ENCODE measurements at places on chromosomes 7 and 10.

- DNase-seq: no peak
Measured at GRCh38 chr7:93316730-93317129, 84.6 kb downstream of the VPS50 start.

DNA sequence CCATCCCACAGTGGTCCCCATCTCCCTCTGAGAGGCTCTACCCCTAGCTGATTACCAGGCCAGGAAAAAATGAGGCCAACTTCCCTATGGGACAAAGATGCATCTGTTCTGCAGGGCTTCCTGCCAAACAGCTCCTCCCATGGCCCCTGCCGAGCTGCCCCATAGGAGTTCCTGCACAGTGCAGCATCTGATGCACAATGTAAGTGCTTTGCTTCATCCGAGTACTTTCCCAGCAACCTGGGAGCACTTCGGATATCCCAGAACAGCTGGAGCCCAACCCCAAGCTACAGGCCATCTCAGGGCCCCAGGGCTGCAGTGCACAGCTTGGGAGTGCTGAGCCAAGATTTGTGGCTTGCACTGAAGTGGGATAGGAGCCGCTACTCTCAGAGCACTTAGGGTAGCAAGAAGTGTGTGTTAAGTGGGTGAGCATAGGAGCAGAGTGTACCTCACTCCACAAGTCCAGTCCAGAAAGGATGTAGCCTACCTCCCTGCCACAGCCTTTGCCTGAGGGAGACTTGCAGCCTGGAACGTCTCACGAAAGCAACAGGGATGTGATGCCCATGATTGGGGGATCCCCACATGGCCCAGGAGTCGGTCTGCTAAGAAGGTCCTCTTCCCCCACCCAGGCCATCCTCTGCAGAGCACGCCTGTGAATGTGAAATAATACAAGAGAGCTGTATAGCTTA lies 209.6 kb upstream of the VWC2 start:
- DNase-seq: no peak

DNA sequence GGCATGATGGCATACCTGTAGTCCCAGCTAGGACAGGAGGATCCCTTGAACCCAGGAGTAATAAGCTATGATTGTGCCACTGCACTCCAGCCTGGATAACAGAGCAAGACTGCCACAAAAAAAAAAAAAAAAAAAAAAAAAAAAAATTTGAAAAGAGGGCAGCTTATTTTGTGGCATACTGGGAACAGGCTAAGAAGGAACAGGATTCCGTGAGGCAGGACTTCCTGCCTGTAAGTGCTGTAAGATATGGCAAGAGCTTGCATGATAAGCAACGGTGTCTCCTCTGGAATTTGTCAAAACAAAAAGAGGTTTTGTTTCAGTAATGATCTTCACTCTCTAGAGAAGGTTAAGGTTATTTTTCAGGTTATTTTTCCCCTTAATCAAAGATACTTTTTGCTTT lies 101.1 kb downstream of the ABCC2 start:
- DNase-seq: no peak

GRCh38 chr7:130345136-130345535 lies 520 bp downstream of the CPA5 start:
- no peak for DNase-seq

DNA sequence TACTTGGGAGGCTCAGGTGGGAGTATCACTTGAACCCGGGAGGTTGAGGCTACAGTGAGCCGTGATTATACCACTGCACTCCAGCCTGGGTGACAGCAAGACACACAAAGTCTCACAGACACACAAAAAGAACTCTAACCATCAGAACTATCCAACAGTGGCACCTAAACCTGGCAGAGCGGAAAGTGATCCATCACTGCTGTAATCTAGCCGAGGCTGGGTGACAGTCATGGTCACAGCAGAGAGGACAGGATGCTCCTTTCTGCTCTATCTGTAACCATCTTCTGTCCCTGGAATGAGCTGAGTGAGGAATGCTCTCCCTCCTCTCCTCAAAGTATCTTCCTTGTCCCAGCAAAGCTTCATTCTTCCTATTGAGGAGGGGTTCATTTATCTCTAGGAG lies 656.6 kb downstream of the LRMDA start:
- DNase-seq: no peak

DNA sequence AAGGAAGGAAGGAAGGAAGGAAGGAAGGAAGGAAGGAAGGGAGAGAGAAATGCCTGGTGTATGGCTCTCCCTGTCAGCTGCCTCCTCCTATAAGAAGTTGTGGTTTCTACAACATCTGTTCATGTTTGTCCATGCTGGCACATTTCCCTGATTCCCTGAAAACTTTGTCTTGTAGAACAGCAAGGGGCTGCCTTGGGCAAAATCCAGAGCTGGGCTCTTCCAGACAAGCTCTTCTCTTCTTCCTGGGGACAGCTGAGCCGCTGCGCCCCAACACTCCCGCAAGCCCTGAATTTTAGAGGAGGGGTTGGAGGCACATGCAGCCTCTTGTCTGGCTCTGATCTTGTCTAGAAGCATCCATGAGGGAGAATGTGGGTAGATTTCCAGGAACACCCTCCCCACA lies 282.0 kb upstream of the ADARB2 start:
- no peak for DNase-seq

DNA sequence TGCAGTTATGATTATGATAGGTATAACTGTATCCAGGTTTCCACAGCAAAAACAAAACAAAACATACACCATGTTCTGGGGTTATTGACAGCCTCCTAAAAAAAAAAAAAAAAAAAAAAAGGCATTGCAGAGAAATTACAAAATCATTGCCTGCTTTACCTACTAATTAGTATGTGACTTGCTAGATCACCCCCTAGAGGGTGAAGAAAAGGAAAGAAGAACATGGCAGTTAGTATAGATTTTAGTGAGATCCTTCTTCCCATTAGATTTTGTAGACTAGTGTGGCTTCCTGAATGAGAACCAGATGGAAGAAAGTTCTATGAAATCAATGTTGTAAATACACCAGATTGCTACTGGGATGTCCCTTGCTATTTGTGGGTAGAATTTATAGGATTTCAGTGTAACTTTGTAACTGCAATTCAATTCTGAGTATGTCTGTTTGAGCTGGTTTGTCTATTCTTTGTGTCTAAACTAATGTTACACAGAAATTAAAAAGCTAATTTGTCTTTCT lies 24.0 kb upstream of the AGBL3 start:
- DNase-seq: no peak

DNA sequence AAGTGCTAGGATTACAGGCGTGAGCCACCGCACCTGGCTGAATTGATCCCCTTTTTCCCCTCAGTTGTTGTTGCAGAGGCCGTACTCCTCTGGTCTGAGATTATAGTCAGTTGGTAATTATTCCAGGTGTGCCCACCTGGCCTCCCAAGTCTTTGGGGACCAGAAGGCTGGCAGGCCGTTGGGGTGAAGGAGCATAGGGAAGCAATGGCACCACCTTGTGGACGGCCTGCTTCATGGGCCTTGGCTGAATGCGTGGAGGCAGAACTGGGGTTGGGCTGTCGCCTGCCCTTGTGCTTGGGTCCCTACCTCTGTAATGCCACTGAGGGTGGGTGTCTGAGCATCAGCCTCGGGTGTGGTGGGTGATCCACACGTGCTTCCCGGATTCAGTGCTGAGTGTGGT lies 125.7 kb downstream of the RGS10 start:
- DNase-seq: peak; percentile 80

GRCh38 chr7:13282377-13282980 lies 595.0 kb downstream of the ARL4A start:
- DNase-seq: no peak

GRCh38 chr10:109474812-109475211 lies 448.5 kb downstream of the XPNPEP1 start:
- DNase-seq: no peak

DNA sequence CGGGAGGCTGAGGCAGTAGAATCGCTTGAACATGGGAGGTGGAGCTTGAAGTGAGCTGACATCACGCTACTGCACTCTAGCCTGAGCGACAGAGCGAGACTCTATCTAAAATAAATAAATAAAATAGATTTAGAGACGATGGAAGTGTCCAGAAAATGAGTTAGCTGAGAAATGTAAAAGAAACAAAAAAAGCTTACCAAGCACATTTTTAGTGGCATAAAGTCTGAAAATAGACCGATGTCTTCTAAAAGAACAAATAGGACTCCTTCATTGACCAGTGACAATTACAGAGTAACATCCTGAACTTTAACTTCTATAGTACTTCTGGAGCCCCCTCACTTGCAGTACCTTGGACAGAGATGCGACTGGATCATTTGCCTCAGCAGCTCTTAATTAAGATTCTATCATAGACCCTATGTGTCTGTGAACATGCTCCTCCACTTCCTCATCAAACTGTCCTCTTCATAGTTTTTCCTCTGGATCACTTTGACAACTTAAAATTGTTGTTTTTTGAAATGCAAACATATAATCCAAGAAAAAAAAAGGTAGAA lies 25.2 kb upstream of the SRPK2 start:
- DNase-seq: no peak

DNA sequence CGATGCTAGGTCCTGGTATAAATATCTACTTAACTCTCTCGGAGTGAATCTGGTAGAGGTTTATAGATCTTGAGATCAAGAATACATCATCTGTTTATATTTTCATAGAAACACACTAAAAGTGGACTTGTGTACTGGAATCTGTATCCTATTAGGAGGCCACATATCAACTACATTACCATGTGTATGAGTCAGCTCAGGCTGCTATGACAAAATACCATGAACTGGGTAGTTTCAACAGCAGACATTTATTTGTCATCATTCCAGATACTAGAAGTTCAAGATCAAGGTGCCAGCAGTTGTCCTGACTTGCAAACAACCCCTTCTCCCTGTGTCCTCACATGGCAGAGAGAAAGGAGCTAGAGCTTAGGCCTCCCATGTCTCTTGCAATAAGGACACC lies 113.9 kb upstream of the PFKP start:
- no peak for DNase-seq

DNA sequence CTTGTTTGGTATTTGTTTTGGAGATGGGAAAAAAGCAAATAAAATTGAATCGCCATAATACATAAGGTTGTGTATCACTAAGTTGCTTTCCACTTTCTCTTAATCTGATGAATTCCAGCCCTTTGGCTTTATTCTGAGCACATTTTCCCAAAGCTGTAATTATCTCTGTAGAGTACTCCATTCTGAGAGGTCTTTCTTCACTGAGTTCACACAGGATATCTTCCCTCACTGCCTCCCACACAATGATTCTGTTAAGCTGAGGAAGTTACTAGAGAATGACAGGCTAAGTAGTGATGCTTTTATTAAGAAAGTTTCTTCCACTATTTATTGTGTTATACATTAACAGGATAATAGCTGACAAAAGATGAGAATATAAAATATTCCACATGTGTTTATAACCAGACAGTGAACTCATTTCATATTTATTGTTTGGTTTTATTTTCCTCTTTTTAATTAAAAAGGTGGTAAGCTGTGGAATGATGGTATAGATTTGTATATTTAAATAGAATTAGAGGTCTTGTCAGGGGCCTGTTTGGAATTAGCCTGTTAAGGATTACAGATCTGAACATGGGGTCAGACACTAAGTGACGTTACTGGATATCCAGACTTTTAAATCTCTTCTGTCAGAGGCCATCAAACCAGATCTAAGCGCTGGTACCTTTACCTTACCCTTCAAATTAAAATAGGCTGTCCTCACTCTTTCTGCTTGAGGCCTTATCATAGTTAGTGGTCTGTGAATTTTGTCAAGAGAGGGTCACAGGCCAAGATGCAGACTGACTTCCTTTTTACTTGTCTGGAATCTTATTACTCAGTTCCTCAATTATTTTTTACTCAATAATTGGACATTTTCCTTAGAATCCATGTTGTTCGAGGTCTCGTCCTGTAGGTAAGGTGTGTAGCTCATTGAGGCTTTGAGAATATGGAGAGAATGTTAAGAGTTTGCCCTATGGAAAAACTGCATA lies 8.4 kb downstream of the PLXDC2 start:
- DNase-seq: no peak

DNA sequence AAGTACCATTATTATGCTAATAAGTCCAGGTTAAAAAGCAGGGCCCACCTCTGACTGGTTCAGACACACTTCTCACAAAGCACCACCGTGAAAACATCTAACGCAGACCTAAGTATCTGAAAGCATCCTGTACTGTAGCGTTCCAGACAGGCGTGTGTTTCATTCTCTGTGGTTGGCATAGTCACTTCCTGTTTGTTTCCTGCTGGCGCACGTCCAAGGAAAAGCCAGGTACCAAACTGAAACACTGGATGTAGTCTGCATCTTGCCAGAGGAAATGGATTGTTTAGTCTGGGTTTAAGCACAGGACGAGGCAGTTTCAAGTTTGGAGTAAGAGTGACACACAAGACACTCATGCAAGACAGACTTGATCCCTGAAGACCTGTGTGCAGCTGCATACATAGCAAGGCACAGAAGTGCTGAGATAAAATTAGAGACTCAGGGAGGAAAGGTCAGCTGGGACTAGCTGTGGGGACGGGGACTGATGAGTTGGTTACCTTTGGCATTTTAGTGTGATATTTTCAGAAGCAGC lies 23.3 kb downstream of the BPGM start:
- no peak for DNase-seq

DNA sequence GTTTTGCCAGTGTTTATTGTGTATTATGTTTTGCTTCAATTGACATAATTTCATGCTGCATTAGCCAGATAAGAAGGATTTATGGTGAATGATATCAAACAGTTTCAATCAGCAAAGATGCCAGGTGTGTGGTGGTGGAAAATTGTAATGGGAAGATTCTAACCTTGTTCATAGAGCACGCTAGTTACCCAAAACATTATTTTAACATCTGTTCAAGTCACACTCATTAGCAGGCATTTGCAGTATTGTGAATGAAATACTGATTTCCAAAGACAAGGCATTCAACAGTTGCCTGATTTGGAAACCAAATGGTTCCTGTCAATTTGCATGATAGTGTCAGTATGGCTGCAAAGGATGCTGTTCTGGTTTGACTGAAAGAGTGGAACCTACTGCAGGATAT lies 129.7 kb downstream of the EPC1 start:
- DNase-seq: no peak

- DNase-seq: no peak
Measured at GRCh38 chr10:124064676-124065075, 28.7 kb downstream of the CHST15 start.

- DNase-seq: peak; percentile 64
Measured at GRCh38 chr10:104317726-104318299, 20.5 kb downstream of the ITPRIP start.

DNA sequence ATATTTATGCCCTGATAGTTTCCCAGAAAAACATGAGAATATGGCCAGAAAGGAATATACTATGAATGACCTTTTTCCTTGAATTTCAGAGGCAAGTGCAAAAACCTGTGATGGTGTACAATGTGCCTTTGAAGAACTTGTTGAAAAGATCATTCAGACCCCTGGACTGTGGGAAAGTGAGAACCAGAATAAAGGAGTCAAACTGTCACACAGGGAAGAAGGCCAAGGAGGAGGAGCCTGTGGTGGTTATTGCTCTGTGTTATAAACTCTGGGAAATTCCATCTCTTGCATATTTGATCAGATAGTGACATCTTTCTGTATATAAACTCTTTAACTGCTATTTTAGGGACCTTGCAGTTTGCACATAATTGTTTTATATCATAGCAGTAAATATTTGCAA lies 33.7 kb downstream of the RAB18 start:
- DNase-seq: no peak

GRCh38 chr7:126303926-126304325 lies 948.8 kb downstream of the GRM8 start:
- DNase-seq: no peak

Measured in sigmoid colon (tissue), 7 donors.